T-helper 9 cell (primary cell): ENCODE measurements at places on chromosomes 11 and 22.

DNA sequence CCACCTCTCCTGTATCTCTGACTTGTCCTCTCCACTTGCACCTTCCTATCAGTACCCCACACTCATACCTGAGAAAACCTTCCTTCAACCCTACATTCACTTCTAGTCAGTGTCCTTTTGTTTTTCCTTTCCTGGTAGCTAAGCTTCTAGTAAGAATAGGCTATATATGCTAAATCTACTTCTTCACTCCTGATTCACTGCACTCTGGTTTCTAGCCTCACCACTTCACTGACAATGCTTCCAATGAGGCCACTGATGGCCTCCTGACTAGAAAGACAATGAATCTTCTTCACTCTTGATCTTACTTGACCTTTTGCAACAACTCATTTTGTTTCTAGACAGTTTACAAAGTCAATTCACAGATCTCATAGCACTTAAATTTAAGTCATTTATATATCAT is 52.0 kb downstream of the RELT start:
- no peak for DNase-seq

GRCh38 chr11:133946541-133947318 is 10.0 kb downstream of the IGSF9B start:
- peak; percentile 14 for DNase-seq

DNA sequence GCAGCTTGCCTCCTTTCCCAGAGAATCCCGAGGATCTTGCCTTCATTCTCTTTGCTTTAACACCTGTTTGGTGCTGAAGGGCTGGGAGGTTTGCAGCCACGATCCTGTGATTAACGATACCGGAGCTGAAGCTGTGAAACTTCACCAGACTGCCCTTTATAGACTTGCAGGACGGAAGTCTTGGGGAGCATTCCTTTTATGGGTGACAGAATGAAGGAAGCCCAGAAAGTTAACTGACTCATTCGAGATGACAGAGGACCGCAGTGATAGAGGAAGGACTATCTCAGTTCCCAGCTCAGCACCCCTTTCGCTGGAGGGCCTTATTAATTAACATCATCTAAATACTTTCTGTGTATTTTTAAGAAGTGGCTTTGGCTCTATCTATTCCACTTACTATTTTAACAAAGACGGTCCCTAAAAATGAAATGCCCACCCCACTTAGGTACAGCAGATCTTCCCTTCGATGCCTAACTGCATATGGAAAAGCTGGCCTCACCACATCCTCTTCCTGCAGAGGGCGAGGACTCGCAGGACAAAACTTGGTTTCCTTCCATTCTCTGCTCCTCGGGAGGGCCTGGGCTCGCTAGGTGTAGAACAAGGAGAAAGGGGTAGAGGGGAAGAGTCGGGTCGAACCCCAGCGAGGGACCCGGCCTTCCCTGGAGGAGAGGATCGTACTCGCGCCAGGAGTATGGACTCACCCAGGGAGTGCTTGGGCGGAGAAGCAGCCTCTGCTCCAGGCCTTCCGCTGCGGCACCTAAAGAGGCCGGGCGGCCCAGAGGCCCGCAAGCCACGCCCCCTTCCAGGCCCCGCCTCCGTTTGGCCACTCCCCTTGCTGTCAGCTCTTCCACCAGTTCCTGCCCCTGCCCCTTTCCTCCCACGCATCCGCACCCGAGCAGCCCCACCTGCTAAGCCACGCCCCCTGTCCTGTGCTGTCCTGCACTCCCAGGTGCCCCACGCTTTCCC is 30.7 kb upstream of the USP47 start:
- DNase-seq = no peak

- DNase-seq = no peak
These were observed 1037.0 kb downstream of the DLG2 start for GRCh38 chr11:84590106-84590505.

- DNase-seq = no peak
These were observed 88.1 kb downstream of the MYO18B start for GRCh38 chr22:25829808-25830777.

GRCh38 chr11:1333091-1333772 is 23.8 kb upstream of the TOLLIP start:
- DNase-seq = no peak

GRCh38 chr11:46360878-46361277 is 13.6 kb downstream of the DGKZ start:
- no peak for DNase-seq

DNA sequence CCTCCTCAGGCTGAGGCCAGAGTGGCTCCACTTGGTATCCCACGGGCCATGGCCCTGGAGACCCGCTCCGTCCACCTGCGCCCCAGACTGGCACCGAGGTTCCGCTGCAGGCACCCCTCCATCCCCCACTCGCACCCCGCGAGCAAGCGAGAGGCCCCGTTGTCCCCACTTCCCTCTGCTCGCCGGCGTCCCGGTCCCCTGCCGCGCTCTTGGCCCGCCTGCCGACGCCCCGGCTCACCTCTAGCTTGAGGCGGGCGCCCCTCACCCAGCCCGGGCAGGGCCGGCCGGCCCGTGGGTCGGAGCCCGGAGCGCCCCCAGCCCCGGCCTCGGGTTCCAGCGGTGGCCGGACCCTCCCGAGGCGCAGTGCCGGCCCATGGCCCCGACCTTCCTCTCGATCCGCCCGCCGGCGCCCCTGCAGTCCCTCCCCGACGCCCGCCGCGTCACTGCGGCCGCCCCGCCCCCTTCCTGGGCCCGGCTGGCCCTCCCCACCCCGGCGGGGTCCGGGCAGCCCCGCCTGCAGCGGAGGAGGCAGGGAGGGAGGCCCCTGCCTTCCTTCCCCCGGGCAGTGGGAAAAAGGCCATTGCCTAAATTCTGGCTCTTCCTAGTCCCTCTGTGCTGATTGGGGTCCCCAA is at the start of gene PITPNM1:
TSS of gene PITPNM1 (minus strand) at position 414 of the 632 bp plus-strand sequence. CDS start 1,183 bp downstream, outside the sequence.
- DNase-seq = peak; percentile 68

- DNase-seq = no peak
These were observed 40.2 kb downstream of the CELF1 start for GRCh38 chr11:47512701-47513100.

GRCh38 chr11:43943931-43944751 is 1.7 kb downstream of the C11orf96 start:
- no peak for DNase-seq

- DNase-seq = no peak
These were observed 5.6 kb downstream of the DDX10 start for GRCh38 chr11:108670451-108670850.

DNA sequence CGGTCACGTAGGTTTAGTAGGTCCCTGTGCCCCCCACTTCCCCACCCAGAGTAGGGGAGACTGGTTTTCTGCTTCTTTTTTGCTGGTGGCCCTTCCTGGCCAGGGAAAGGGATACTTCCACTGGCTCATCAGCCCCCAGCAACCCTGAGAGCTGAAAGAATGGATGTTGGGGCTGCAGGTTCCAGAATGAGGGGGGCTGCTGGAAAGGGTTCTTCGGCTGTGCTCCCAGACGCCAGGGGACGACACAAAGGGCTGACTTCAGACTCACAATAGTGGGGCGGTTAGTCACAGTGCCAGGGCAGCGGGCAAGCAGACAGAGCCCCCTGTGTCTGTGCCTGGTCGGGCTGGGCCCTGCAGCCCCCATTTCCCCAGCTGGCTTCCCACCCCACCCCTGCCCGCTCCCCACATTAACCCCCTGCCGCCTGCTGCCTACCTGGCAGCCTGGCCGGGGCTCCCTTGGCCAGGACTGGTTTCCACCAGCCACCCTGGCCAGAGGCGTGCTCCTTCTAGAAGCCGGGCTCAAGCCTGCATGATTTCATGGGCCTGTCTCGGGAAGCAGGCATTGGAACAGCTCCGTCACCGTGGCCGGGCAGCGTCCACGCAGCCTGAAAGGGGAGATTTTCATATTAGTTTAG is 79.1 kb upstream of the WNT7B start:
- DNase-seq = no peak

DNA sequence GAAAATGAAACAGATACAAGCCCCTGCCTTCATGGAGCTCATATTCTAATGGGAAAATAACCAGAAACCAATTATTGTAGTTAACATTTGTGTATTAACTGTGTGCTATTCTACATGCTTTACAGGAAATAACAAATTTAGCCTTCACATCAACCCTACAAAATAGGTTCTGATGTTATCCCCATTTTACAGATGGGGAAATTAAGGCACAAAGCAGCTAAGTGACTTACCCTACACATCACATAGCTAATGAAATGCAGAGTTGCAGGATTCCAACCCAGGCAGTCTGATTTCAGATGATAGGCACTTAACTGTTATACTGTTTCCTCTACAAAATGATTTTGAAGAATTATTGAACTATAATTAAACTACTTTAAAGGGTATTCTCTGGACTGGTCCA is 43.7 kb downstream of the KMT5B start:
- DNase-seq = no peak

- DNase-seq = no peak
These were observed 309.6 kb downstream of the OPCML start for GRCh38 chr11:133222425-133223330.

- DNase-seq = no peak
These were observed 15.9 kb upstream of the CDC42EP2 start for GRCh38 chr11:65298655-65299179.

- no peak for DNase-seq
These were observed 5.9 kb downstream of the RANGAP1 start for GRCh38 chr22:41280065-41280464.

DNA sequence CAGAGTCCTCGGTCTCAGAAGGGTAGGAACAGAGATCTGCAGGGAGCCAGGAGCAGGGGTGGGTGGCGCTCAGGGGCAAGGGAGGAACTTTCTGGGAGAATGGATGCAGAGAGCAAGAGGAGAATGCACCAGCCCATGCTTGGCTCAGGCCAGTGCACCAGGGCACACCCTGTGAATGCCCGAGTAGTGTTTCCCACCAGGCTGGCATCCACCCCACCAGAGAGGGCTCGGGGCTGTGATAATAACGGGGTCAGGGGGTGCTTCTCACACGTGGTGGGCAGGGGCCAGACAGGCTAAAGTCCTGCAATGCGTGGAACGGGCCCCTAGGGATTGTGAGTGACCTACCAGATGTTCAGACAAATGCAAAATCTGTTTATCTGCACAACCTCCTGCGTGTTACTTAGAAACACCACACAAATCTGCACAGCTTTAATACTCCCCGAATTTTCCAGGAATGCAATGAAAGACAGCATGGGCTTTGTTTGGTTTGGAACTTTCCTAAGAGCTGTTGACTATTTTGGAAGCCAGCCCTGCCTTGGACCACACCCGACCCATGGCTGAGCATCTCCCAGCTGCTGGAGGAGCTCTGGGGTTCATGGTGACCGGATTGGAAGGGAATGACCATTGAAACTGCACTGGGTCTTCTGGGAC is 368.3 kb downstream of the SHANK2 start:
- no peak for DNase-seq

DNA sequence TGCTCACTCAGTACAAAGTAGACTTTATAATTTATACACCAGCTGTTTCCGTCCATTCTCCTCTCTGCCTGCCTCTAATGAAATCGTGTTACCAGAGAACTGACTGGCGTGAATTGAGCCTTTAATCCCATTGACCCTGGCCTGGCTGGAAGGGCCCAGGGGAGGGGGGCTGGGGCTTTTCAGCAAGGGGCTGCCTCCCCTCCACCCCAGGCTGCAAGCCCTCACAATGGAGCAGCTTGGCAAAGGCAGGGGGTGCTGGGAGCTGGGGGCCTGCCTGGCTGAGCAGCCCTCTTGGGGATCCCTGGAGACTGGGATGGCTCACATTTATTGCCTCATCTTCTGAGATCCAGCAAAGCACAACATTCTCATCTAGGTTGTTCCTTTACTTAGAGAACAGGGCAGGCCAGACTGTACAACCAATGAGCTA is 25.8 kb upstream of the LMO1 start:
- DNase-seq = no peak

DNA sequence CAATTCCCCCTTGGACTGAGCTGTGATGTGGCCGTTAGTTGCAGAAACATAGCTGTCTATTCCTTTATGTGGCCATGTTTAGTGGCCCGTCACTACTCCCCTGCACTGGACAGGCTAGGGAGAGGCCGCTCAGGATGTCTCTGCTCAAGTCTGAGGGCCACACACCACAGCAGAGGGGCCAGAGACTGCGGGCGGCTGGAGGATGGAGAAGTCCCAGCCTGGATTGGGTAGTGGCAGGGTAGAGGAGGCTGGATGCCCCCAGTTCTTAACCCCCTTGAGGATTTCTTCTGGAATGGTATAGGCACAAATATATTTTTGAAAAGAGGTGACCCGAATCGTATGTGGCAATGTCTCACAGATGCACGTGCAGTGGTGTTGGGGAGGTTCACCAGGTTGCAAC is 116.4 kb upstream of the B3GAT1 start:
- DNase-seq = no peak

GRCh38 chr22:43553451-43554258 is 141.8 kb downstream of the MPPED1 start:
- no peak for DNase-seq

- no peak for DNase-seq
These were observed 34.7 kb upstream of the WNT7B start for GRCh38 chr22:46011627-46012181.

GRCh38 chr11:94769880-94770279 is 1.7 kb downstream of the AMOTL1 start:
- no peak for DNase-seq

- peak; percentile 74 for DNase-seq
These were observed 91.5 kb downstream of the CACNA1I start for GRCh38 chr22:39661842-39662685.

DNA sequence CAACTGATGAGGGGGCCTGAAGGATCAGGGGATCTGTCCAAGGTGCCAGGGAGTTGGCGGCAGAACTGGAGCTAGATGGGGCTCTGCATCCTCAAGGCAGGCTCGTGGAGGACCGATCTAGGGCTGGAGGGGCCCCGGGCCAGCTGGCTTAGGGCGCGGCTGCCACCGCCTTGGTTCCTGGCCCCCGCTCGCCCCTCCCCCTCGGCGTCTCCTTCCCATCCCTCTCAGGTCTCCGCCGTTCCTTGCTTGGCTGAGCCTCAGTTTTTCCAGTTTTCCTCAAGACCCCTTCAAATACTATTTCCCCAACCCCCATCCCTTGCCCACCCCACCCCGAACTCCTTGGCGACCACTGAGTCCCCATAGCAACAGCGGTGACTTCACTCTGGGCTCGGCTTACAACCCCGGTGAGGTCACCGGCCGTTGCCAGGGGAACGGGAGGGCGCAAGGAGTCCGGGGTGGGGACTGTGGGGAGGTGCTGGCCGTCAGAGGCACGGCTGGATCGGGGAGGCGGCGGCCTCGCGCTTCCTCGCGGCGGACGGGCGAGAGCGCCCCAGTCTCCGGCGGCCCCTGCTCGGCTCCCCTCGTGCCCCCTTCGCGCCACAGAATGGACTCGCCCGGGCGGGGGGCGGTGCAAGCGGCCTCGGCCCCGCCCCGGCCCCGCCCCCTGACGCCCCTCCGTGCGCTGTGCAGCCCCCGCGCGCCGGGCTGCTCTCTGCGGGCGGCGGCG is 7.5 kb downstream of the FREY1 start:
- DNase-seq = peak; percentile 55
